ENCODE measurements at places on chromosomes 3 and 15.

DNA sequence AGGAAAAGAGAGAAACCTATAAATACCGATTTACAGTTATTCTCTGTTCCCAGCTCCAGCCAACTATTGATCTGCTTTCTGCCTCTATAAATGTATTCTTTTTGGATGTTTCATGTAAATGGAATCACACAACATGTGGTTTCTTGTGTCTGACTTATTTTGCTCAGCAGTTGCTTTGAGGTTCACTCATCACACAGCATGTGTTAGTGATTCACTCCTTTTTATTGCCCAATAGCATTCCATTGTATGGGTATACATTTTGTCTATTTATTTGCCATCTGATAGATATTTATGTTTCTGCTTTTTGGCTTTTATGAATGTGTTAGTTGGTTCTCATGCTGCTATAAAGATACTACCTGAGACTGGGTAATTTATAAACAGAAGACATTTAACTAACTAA is 23.6 kb downstream of the CCR1 start:
- DNase-seq = no peak

- DNase-seq = no peak
These were observed 513 bp downstream of the CLASP2 start for GRCh38 chr3:33717616-33717865.

DNA sequence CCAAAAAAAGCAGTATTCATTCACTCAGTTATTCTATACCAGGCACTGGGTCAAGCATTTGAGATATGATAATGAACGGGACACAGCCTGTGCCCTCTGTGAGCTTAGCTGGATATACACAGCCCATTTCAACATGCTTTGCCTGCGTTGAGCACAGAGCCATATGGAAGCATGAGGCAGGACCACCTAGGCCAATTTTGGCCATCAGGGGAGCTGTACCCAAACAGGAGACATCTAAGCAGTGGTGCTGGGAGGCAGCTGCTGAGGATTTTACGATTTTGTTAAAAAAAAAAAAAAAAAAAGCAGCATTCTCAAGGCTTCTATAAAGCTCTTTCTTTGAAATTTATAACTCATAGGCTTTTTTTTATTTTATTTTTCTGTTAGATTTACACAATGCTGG is 87.2 kb upstream of the SLC2A2 start:
- DNase-seq = no peak

DNA sequence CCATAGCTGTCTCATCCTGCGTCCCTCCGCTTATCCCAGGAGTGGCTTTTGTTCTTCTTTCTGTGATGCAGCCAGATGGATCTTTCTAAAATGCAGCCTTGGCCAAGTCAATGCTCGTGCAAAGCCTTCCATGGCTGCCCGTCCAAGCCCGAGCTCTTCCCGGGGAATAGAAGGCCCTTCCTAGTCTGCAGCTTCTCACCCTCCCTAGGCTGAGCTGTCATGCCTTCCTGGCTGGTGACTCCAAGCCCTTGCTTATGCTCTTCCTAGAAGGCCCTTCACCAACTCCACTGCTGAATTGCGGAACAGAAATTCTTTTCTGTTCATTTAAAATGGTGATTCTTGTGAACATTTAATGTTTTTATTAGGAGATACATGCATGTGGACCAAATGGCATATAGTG is 95.9 kb downstream of the SMAD6 start:
- no peak for DNase-seq

- DNase-seq = no peak
These were observed 3.9 kb downstream of the OXTR start for GRCh38 chr3:8765528-8765927.

DNA sequence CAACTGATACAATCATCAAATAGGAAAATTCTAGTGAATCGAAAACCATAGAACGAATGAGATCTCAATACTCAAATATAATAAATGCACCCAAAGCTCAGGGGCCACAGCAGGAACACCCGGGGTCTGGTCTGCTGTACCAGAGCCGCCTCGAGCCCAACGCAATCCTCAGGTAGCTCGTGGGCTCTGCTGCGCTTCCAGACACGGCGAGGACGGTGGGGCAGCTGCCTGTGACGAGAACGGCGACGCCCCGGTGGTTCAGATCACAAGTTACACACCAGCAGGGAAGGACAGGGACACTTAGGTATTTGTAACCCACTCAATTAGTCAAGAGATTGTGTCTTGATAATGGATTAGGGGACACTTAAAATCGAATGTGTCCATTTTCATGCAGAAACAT is 54.6 kb downstream of the NIPA2 start:
- no peak for DNase-seq

DNA sequence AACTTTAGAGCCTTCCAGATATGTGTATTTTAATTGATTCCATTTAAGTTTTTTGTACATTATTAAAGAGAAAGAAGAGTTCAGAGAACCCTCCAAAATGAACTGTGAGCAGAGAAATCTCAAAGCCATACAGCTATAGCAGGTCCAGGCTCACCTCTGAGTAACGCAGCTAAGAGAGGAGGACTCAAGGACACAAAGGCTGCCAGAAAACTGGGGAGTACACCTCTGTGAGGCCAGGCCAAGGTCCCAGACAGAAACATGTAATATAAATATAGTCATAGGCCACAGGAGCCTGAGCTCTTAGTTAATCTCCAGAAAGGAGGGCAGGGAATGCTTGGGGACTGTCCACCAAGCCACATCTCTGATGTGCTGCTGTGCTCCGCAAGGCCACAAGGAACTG is 66.5 kb downstream of the TMEM39A start:
- no peak for DNase-seq

DNA sequence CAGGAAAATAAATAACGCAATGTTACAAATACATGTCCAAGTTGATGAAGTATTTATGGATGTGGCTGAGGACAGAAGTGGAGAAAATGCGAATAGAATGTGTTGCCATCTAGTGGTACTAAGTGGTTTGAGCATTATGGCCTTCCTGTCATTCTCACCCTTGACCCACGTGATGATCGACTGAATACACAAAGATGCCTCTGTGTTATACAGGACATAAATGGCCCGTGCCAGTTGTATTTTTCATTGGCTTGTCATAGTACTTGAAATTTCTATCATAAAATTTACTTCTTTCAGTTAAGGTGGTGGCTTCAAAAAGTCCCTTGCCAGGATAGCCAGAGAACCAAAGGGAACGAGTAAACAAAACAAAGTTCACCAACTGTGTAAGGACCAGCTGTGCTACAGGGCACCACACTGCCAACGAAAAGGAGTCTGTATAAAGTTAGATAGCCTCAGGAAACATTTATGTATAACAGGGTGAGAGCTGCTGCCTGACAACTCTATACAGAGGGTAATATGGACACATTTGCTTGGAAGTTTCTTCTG is 103.7 kb downstream of the MYH15 start:
- DNase-seq = no peak

- DNase-seq = no peak
These were observed 6.1 kb upstream of the HGD start for GRCh38 chr3:120688121-120688520.

DNA sequence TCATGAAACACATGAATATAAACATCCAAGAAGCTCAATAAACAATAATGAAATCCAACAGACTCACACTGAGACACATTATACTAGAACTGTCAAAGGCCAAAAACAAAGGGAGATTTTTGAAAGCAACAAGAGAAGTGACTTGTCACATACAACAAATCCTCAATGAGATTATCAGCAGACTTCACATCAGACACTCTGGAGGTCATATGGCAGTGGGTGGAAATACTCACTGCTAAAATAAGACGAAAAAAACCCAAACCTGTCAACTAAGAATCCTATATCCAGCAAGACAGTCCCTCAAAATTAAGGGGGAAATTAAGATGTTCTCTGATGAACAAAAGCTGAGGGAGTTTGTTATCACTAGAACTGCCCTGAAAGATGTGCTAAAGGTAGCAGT is 125.4 kb upstream of the MELTF start:
- DNase-seq = no peak

DNA sequence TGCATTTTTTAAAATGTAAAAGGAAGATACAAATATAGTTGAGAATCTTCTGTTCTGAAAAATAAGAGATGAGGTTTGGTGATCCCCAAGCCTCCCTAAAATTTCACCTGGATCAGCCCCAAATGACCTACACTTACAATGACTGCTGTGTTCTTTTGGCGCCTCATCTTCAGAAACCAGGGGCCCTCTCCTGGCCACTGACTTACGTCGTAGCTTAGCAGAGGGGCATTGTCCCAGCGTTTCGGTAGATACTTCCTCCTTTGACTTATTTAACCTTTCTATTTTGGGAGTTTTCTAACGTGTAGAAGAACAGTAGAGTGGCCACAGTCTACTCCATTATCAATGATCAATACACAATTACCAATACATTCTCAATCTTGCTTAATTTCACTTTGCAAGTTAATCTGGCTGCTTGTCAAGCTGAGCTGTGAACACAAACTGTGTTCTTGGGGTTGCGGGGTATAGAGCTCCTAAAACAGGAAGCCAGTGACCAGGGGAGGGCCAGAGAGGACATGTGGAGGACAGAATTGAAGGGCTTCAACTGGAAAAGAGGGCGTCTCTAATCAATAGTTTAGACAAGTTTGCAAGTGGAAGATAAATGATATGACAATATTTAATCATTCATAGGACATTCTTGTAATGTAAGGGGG is 419.5 kb downstream of the LPP start:
- no peak for DNase-seq

GRCh38 chr3:46845397-46845859 is 17.8 kb downstream of the MYL3 start:
- no peak for DNase-seq

DNA sequence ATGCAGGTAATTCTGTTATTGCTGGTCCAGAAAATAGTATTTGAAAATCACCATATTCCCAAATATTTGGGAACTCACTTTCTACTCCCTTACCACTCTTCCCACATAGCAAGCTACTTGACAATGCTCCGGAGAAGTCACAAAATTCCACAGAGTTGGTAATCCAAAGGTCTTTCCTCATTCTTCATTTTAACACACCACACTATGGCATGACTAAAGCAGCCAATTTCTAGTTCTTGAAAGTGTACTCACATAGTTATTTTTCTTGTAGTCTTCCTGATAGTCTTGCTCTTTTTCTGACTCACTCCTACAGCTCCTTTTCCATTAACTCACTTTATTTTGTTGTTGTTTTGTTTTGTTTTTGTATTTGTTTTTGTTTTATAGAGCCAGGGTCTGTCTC is 67.2 kb downstream of the MYO9A start:
- DNase-seq = no peak

- DNase-seq = no peak
These were observed 434.2 kb upstream of the CCDC54 start for GRCh38 chr3:106943071-106943470.

GRCh38 chr3:56125358-56126005 is 342.8 kb downstream of the ERC2 start:
- no peak for DNase-seq

GRCh38 chr3:64898941-64899340 is 211.1 kb upstream of the ADAMTS9 start:
- no peak for DNase-seq

DNA sequence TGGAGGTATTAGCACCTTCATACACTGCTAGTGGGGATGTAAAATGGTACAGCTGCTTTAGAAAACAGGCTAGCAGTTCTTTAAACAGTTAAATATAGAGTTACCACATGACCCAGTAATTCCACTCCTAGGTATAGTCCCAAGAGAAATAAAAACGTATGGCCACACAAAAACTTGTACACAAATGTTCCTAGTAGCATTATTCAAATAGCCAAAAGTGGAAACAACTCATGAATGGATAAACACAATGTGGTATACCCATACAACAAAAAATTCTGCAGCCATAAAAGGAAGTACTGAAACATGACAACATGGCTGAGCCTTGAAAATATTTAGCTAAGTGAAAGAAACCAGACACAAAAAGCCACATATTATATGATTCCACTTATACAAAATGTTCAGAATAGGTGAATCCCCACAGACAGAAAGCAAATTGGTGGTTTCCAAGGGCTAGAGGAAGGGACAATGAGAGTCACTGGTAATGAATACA is 40.8 kb upstream of the KLF13 start:
- DNase-seq = no peak

DNA sequence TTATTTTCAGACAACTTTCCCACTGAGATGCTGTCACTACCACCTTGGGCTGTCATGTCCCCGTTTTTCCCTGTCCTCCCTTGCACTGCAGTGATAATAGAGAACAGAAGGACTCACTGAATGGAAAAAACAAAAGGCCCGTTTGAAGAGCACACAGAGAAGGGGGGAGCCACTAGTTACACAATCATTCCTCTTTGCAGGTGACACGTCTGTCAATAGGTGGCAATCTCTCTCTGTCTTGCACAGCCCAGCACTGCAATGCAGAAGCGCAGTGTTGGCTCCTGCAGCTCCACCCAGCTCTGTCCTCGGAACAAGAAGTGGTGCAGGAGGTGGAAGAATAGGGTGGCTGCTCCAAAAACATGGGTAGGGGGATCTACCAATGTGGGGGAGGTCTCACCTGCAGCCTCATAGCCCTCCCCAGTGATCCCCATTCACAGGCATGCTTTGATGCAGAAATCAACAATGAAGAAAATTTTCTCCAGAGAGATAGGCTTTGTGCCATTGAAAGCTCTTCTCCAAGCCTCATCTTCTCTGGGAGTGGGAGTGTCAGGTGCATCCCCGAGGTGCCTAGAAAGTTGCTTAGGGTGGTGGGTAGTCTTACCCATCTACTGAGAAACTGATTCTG is 31.8 kb downstream of the FSTL1 start:
- DNase-seq = no peak

- no peak for DNase-seq
These were observed 40.3 kb upstream of the ESYT3 start for GRCh38 chr3:138394156-138394555.

DNA sequence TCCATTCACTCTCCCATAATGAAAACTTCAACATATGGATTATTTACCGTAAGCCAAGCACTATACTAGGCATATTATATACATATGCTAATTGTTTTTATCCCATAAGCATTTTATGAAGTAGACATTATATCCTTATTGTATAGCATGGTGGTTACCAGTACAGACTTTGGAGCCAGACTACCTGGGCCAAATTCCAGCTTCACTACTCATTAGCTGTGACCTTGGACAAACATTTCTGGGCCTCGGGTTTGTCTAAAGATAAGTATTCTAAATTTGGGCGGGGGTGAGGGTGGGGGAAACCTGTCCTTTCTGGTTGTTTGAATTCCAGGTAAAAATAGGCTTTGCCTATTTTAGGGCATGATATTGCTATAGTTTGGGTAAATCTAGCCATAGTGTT is 66.5 kb upstream of the P2RY1 start:
- DNase-seq = no peak

DNA sequence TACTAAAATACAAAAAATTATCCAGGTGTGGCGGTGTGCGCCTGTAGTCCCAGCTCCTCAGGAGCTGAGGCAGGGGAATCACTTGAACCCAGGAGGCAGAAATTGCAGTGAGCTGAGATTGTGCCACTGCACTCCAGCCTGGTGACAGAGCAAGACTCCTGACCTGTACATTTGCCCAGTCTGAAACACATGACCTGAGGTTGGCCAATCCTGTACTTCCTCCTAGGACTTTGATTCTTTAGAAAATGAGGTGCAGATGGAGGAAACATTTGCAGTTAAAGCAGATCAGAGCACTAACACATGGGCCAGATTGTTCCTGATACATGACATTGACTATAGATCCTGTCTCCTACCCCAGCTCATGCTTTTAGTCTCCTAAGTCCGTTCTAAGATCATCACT is 28.9 kb upstream of the LPP start:
- DNase-seq = no peak

- no peak for DNase-seq
These were observed 34.9 kb downstream of the TMEM45A start for GRCh38 chr3:100527347-100527735.
